ENCODE measurements at places on chromosomes 11 and 22.

- no peak for DNase-seq
Observed at GRCh38 chr22:29917052-29917902, 34.3 kb downstream of the MTMR3 start.

DNA sequence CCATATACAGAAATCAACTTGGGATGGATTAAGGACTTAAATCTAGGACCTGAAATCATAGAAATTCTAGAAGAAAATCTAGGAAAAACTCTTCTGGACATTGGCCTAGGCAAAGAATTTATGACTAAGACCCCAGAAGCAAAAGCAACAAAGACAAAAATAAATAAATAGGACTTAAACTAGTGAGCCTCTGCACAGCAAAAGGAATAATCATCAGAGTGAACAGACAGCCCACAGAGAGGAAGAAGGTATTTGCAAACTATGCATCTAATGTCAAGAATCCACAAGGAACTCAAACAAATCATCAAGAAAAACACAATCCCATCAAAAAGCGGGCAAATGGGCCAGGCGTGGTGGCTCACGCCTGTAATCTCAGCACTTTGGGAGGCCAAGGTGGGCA is 32.4 kb downstream of the TTC28 start:
- no peak for DNase-seq

DNA sequence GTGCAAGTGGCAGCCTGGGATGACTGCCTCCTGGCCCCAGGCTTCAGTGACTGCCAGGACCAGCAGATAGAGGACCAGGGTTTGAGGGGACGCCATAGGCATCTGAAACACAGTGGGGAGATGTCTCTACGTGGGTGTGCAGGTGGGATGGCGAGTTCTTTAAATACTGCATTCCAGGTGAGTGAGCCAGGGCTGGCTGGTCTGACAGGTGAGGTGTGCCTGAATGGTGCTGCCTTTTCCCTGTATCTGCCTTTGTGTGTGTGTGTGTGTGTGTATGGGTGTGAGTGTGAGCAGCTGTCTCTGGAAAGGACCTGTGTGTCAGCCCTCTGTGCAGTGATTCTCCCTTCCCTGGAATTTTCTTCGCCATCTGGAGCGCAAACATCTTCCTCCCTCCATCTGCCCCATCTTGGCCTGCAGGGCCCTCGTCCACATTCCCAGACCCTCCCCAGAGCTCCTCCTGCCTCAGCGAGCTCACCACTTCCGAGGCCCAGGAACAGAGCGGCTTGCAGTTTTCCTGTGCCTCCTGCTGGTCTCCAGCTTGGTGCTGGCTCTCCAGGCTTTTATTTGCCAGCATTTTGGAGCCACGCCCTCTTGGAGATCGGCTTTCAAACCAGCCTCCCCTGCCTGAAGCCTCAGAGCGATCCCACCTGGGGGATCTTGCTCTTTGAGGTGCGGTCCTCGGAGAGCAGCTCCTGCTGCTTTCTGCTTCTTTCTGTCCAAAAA is at the start of gene GPHA2:
Gene GPHA2, minus strand, starts transcription at position 535 of the 723 bp plus-strand sequence. Its CDS starts 433 bp downstream, at position 102.
- no peak for DNase-seq

DNA sequence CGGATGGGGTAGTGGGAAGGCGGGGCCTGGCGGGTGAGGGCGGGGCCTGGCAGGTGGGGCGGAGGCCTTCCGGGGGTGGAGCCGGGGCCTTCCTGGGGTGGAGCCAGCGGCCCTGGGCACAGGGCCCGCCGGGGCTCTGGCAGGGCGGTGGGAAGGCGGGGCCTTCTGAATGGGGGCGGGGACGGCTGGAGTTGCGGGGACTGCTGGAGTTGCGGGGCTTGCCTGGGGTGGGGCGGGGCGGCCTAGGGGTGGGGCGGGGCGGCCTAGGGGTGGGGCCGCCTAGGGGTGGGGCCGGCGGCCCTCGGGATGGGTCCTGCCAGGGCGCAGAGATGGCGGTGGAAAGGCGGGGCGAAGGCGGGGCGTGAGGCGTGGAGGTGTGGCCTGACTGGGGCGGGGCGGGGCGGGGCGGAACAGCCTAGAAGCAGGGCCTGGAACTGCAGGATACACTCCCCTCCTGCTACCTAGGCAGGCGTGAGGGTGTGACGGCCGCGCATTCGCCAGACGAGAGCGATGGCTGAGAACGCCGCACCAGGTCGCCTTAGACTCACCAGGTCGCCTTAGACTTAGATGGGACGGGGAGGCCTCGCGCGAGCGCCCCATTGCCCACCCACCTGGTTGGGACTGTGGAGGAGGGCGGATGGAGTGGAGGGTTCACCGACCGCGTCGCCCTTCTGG is 19.3 kb downstream of the RRP7A start:
- peak; percentile 85 for DNase-seq

DNA sequence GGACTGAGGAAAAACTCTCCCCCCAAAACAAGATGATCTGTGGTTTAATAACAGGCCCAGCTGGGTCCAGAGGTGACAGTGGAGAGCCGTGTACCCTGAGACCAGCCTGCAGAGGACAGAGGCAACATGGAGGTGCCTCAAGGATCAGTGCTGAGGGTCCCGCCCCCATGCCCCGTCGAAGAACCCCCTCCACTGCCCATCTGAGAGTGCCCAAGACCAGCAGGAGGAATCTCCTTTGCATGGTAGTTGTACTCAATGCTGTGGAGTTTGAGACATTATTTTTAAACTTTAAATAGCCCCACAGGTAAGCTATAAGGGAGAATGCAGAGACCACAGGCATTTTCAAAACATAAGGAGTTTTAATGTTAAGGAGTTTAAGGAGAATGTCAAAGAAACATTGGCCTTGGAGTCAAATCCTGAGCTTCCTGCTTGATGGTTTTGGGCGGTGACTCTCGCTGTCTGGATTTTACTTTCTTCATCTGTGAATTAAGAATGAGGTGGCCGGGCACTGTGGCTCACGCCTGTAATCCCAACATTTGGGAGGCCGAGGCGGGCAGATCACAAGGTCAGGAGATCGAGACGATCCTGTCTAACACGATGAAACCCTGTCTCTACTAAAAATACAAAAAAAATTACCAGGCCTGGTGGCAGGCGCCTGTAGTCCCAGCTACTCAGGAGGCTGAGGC is 6.8 kb downstream of the APOL1 start:
- no peak for DNase-seq

GRCh38 chr11:93288079-93288478 is 42.5 kb upstream of the DEUP1 start:
- DNase-seq = no peak

DNA sequence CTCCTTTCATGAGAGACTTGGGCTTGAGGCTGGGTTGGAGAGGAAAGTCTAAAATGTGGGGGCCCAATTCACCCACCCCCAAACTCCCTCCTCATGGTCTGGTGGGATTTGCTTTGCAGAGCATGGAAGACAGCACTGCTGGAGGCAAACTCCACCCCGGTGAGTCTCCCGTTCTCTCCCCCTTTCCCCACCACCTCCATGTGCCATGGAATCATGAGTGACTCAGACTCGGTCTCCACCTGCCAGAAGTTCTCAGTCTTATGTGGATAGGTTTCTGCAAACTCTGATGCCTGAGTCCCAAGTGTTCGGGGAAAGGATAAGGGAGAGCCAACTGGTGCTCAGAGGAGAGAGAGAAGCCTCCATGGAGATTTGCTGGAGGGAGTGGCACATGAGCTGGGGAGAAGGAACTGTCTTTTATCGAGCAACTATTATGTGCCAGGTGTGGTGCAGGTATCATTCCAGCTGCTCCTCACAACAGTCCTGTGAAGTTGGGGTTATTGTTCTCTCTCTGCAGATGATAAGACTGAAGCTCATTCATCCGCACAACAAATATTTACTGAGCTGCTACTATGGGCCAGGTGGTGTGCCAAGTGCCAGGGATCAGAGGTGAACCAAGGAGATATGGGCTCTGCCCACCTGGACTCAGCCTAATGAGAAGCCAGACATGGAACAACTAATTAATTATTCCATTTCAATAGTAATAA is 6.6 kb downstream of the PLEKHB1 start:
- no peak for DNase-seq

GRCh38 chr11:101336155-101336554 is 206.5 kb upstream of the PGR start:
- DNase-seq = no peak

- DNase-seq = no peak
Observed at GRCh38 chr11:58912124-58912523, 27.2 kb upstream of the GLYATL1 start.

- no peak for DNase-seq
Observed at GRCh38 chr11:109197656-109198055, 224.3 kb upstream of the C11orf87 start.

DNA sequence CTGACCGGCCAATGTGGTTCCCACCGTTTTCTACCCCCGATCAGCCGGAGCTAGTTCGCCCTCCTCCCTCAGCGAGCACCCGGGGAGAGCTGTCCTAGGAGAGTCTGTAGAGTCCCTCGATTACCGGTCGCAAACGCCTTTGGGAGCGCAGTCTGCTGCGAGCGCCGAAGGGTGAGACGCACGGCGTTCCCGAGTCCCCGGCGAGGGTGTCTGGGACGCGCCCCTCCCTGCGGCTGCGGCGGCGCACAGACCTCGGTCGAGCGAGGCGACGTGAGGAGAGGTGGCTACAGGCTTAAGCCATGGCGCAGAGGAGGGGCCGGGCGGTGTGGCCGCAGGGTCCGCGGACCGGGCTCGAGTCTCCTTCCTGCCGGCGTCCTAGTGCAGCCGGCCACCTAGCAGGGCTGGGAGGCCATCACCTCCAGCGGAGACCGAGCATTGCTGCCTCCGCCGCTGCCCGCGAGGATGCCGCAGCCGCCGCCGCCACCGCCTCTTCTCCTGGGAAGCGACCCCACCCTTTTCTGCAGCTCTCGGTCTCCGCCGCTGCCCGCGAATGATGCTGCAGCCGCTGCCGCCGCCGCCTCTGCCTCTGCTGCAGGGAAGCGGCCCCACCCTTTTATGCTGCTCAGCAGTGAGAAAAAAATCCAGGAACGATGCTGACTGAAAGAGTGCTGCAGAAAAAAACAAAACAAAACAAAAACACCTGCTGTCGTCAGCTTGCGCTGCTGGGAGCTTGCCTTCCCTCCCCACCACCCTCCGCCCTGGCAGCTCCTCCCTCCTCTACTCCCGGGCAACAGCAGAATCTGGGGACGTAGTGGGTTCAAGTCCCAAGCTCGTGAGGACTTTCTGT is at the start of gene MAP6:
Gene MAP6, minus strand, starts transcription at position 588 of the 847 bp plus-strand sequence. CDS start 669 bp downstream, outside the sequence.
- DNase-seq = no peak

GRCh38 chr22:27620367-27621154 is 181.0 kb downstream of the MN1 start:
- no peak for DNase-seq

- no peak for DNase-seq
Observed at GRCh38 chr11:17613983-17614382, 66.9 kb downstream of the OTOG start.

DNA sequence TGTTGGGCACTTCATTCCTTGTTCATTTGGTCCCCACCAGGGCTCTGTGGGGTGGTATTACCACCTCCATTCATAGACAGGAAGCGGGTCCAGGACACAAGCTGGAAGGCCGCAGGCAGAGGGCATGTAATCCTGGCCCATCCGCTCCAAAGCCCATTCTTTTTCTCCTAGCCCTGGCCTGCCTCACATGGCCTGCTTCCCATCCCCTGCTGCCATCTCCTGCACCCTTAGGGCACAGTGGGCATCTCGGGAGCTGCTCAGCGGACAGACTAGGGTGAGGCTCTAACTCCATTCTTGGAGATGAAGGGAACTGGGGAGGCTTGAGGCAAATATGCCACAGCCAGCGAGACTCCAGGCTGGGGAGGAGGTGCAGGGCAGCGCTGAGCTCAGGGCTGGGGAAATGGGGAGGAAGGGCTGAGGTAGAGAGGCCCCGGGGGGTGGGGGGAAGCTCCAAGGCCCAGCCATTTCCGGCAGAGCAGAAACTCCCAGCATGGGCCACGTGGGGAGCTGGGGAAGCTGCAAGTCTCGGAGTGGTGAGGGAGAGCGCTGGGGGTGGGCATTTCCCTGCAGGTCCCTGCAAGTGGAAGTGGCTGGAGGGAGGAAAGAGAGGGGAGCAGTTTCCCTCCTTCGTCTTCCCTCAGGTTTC is 14.3 kb upstream of the BCL9L start:
- DNase-seq = no peak

- no peak for DNase-seq
Observed at GRCh38 chr11:80929031-80929805, 1488.4 kb upstream of the TENM4 start.

DNA sequence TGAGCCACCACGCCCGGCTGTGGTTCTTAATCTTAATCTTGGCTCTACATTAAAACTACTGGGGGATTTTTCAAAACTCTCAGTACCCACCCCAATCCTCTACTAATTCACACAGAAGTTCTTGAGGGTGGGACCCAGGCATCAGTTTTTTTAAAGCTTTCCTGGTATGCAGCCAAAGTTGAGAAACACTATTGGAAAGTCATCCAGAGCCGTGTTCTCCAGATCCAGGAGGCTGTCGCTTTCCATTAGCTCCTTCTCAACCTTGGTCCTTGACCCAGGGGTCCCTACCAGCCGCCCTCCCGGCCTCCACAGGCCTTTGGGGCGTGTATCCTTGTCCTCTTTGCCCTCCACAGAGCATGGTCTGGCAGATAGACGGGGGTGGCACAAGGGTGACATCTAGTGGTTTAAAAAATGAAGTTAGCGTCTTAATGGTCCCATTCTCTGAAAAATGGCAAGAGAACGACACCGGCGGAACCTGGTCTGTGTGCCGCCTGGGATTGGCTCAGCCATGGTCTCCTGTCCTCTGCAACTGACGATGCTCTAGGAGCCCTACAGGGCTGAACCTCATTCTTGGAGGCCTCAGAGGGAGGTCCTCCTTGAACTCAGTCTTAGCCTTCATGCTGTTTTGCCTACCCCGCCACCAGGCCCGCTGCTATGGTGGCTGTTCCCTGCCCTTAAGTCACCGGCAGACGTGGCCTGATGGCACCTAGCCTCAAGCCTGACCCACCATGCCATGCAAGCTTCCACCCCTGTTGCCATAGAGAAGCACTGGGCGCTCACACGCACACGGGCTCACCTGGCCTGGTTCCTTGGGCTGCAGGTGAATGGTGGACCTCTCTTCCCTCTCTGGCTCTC is 152.0 kb upstream of the SYN3 start:
- DNase-seq = no peak

DNA sequence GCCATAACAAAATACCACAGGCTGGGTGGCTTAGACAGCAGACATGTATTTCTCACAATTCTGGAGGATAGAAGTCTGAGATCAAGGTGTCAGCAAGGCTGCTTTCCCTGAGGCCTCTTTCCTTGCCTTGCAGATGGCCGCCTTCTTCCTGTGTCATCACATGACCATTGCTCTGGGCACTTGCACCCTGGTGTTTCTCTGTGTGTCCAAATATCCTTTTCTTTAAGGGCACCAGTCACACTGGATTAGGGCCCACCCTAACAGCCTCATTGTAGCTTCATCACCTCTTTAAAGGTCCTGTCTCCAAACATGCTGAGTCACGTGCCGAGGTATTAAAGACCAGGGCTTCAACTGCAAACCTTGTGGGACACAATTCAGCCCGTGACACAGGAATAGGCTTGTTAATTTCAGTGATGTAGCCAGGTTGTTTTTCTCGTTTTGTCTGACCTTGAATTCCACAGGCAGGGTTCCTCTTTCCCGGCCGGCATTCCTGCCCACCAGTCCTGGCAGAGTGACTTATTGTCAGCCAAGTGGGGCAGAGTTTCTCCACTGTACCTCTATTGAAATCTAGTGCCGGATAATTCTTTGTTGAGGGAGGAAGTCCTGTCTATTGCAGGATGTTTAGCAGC is 100.1 kb downstream of the KCNQ1OT1 start:
- no peak for DNase-seq

Data from mucosa of gallbladder (tissue), 1 donor.